ENCODE measurements at places on chromosomes 5 and 9.

DNA sequence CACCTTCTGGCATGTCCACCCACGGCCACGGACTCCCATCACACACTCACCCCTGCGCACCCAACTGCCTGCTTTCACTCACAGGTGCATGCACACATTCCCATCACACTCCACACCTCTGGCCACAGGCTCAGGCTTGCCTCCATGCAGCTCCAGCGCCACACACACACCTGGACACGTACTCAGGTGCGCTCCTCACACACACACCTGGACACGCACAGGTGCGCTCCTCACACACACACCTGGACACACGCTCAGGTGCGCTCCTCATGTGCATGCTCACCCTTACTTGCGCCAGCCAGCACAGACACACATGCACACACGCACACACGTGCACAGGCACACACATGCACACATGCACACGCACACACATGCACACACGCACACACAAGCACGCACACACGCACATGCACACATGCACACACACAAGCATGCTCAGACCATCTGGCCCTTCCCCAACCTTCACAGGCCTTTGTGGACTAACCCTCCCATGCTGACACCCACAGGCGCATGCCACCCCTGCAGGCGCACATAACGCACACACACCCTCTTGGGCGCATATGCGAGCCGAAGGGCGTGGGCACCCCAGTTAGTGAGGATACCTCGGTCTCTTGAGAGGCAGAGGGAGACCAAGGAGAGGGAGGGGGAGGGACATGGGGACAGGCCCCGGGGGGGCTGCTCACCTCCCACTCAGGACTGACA, 8.3 kb downstream of the GRIN1 start:
- no peak for DNase-seq

DNA sequence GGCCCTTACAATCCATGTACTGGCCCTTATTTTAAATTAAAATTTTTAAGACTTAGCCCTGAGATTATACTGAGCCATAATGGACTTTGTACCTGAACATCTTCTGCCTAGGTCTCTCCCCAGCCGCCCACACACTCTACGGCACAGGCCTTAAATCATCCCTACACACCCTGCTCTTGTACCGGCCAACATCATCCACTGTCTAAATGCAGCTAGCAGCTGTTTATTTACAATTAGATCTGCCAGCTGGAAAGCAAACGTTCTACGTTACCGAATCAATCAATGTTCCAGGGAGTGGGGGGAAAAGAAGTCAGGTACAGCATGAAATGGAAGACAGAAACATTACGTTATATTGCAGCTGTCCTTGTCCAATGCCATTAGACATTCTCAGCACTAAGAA, 88.4 kb upstream of the GRAMD2B start:
- DNase-seq, result no peak

DNA sequence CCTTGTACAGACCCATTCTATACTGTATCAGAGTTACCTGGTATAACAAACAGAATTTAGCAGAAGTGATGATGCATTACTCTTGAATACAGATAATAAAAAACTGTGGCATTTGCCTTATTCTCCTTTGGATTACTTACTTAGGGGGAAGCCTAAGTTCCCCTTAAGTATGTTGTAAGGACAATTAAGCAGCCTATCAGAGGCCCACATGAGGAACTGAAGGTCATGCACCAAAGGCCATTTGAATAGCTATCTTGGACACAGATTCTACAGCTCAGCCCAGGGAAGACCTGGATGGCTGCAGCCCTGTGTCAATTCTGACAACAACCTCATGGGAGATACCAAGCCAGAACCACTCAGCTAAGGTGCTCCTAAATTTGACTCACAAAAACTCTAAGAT, 125.2 kb downstream of the RAPGEF6 start:
- DNase-seq, result no peak

- DNase-seq, result no peak
Measured at GRCh38 chr5:87242242-87242641, 25.4 kb upstream of the RASA1 start.

- DNase-seq, result no peak
Measured at GRCh38 chr9:94911986-94912635, 185.6 kb downstream of the AOPEP start.

GRCh38 chr9:135480940-135481310, 1.3 kb downstream of the PPP1R26 start:
- no peak for DNase-seq

GRCh38 chr5:147567917-147568598, 58.2 kb upstream of the DPYSL3 start:
- DNase-seq, result no peak

- DNase-seq, result no peak
Measured at GRCh38 chr5:68529581-68529980, 314.0 kb downstream of the PIK3R1 start.

DNA sequence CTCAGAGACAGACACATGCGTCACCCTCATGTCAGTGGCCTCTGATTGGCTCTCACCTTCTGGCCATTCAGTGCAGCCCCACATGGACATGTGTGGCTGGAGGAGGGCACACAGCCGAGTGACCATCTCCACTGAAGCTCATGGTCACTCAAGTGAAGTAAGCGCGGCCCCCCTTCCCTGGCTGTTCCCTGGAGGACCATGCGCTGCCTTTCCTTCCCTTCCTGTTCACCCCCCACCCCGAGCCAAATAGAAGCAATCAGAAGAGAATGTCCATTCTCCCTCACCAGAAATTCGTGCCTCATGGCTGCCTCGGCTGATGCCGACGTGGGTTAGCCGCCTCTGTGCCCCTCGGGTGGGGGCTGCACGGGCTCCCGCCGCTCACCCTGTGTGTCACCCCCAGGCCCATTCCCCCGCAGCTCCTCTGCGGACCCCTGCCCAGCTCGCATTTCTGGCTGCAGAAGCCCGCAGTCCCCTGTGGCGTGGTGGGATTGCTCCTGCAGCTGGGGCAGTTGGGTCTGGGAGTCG, 12.5 kb upstream of the COL5A1 start:
- DNase-seq, result no peak

GRCh38 chr9:133854765-133855164, 116.6 kb upstream of the SARDH start:
- no peak for DNase-seq

DNA sequence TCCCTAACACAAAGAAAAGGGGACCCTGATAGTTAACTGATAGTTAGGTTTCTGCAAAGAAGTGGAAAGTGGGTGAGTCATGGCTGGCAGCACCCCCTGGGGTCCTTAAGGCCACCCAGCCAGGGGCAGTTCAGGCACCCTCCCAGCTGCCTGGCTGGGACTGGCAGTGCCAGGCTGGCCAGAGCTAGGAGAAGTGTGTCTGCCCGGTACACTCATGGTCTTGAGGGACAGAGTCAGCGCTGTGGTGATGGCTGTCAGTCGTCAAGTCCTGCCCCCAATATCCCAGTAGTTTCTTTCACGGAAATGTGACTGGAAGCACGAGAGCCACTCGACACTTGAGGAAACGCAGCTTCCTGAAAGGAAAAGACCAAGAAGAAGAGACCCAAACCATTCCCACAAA, 22.3 kb upstream of the CNOT6 start:
- DNase-seq, result no peak

- DNase-seq, result no peak
Measured at GRCh38 chr5:36150676-36151433, 832 bp downstream of the LMBRD2 start.

DNA sequence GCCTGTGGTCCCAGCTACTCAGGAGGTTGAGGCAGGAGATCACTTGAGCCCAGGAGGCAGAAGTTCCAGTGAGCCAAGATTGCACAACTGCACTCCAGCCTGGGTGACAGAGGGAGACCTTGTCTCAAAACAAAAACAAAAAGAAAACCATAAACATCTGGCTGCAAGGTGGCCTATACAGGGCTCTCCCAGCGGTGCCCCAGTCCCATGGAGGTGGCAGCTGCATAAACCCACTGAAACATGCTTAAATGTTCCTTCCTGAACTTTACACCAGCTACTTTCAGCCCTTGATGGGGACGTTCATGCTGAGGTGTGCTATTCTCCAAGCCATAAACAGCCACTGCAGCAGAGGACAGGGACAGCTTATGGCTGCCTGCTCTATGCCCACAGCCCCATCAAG, 35.6 kb downstream of the DROSHA start:
- no peak for DNase-seq

- no peak for DNase-seq
Measured at GRCh38 chr5:146560205-146560812, 44.3 kb upstream of the GPR151 start.

DNA sequence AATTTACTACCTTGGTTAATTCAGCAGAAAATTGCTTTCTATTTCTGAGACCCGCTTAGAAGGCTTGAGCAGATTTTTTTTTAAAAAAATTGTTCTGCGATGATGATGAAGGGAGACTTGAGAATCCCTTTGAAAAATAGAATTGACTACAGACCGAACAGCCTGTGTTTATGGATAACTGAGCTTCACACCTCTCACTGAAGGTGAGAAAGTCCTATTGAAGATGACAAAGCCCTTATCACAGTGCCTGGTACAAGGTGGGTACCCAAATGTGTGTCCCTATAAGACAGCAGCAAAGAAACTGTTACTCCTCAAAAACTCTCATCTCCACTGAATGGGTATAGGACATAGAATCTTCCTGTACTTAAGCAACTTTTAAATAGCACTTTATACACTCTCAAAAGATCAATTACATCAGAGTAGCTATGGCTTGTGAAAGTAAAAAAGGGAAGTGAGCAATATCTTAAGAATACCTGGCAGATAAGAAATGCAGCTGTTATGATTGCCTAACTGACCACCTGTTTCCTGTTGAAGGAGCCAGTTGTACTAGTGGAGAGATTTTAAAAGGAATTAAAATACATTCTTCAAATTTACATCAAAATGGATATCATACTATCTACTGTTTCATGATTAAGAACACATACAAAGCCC, 419.7 kb downstream of the CHSY3 start:
- no peak for DNase-seq

DNA sequence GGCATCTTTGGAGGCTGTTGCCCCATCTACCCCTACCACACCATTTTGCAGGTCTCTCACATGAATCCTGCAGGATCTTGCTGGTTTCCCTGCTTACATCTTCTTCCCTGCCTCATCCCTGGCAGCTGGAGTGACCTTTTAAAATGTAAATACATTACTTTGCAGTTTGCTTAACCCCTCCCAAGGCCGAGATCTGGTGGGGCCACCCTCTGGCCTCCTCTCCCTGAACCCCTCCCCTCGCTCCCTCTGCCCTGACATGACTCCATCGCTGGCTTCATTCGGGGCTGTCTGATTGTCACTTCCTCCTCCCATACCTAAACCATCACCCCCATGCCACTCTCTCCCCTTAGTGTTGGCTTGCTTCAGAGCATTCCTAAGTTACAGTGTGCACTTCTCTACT, 12.6 kb upstream of the PALM2AKAP2 start:
- no peak for DNase-seq

GRCh38 chr9:17216011-17216410, 81.2 kb downstream of the CNTLN start:
- no peak for DNase-seq

- no peak for DNase-seq
Measured at GRCh38 chr5:168059131-168059530, 232.3 kb upstream of the WWC1 start.

DNA sequence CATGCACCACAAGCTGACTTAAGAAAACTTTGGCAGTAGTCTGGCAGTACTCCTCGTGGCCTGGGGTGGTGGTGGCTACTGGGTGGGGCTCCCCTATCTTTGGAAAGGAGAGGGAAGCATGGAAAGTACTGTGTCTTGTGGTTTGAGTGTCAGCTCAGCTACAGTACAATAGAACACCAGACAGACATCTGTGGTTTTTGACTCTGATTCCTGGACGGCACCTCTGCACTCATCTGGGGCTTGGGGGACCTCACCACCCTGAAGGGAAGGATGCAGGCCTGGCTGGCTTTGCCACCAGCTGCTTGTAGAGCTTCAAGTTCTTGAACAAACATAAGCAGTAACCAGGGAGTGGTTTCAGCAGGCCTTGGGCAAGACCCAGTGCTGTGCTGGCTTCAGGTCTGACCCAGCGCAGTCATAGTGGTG, 40.6 kb downstream of the TNFSF8 start:
- DNase-seq, result no peak

DNA sequence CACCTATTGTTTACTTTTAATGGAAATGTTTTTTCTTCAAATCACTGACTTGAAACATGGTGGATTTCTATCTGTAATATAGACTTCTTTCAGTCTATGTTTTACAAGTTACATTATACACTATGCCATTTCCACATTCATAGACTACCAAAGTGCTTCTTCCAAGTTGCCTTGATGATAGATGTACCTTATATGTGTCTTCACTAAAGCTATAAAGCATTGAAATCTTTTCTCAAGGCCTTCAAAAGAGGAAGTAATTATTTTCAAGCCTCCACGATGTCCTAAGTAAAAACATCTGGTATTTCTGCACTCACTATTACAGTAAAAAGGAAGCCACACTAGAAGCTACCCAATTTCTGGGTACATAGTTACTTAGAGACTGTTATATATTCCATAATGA, 113.3 kb downstream of the FGF10 start:
- DNase-seq, result no peak

DNA sequence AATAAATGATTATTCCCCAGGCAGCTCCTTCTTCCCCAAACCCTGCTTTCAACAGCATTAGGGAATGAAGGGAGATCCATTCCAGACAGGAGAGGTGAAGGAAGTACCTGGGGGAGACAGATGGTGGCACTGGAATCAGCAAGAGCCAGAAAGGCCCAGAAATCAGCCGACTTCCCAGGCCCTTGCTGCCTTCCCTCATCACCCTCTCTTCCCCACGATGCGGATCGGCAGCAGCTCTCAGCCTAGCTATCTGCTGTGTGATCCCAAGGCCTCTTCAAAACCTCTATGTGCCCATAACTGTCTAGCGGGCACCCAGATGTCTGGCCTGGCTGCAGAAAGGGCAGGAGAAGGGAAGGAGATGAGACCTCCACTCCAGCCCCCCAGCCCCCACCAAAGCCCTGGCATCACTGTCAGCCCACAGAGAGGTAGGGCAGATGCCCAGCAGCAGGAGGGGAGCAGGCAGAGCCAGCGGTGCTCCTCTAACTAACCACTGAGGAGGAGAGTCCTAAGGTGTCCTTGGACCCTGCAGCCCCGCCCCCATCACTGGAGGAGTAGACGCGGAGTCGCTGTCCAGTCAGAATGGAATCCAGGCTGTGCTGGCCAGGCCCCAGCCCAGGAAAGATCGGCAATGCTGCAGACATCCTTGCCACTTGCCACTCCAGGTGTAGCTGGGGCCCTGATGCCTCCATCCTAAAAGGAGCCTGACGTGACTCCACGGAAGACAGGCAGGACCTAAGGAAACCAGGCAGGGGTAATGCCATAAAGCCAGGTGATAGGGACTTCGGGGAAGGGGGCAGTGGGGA, 12.7 kb downstream of the CNTFR start:
- no peak for DNase-seq

GRCh38 chr5:147826361-147826760, 5.1 kb downstream of the SPINK1 start:
- no peak for DNase-seq
